ENCODE measurements at places on chromosomes 7 and 10. TPM values are rescaled to one million over a fixed set of nuclear protein-coding genes. Genes with fewer than 3 reads are reported as not detected.

DNA sequence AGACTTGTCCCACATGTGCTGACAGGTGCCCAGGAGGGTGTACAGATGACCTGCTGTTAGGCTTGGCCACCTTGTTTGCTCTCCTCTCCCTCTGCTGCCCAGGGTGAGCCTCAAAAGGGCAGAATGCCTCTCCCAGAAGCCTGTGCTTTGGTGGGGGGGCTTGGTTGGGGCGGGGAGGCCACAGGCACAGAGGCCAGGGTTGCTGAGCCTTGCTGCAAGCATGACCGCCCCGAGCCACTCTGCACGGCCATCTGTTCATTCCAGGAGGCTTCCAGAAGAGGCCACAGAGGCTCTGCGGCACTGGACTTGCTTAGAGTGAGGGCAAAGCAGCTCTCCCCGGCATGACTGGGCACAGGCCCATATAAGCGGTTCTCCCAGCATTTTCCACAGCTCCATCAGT, 190.8 kb downstream of the GLRX3 start:
- no peak for DNase-seq

- DNase-seq = no peak
Measured at GRCh38 chr10:97991871-97992270, 38.5 kb downstream of the CRTAC1 start.

- no peak for DNase-seq
Measured at GRCh38 chr7:74355091-74355490, 65.9 kb downstream of the CLIP2 start.

DNA sequence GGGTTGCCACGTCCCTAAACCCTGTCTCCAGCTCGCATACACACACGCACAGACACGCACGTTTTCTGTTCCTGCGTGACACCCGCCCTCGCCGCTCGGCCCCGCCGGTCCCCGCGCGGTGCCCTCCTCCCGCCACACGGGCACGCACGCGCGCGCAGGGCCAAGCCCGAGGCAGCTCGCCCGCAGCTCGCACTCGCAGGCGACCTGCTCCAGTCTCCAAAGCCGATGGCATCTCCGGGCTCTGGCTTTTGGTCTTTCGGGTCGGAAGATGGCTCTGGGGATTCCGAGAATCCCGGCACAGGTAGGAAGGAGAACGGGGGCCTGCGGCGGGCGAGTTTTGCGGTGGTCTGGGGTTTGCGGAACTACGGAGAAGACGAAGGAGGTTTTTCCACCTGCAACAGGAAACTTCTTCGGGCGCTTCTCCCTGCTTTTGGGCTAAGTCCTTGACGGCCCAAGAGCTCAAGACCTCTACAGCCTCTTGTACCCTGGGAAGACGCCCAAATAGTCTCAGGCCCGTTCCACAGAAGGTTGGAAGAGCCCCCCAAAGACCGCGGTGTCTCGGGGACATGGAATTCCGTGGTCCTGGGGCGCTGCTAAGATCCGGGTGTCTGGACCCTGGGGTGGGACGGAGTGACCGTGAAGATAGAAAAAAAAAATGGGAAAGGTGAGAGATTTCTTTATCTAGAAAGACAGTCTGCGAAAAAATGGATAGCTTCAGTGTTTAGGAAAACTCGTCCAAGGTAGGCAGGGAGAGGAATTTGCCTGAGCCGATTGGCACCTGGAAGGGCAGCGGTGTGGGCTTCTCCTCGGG, at the start of gene GAD2:
GAD2 (plus strand) TSS at position 190 of the 811 bp plus-strand sequence; CDS start at position 226, 36 bp downstream.
- DNase-seq = no peak

The CALHM3 gene
- not detected for total RNA-seq
